ENCODE measurements at places on chromosomes 4 and X.

GRCh38 chr4:16116493-16116990 lies 32.7 kb upstream of the PROM1 start:
- no peak for DNase-seq

GRCh38 chr4:7547368-7548040 lies 112.8 kb upstream of the PSAPL1 start:
- DNase-seq = no peak

GRCh38 chrX:72038016-72038415 lies 93.7 kb downstream of the RTL5 start:
- no peak for DNase-seq

- DNase-seq = no peak
These were observed 22.1 kb downstream of the BEX3 start for GRCh38 chrX:103398421-103398864.

- DNase-seq = no peak
These were observed 386.1 kb upstream of the CNKSR2 start for GRCh38 chrX:20988118-20988517.

- no peak for DNase-seq
These were observed 174.4 kb upstream of the BCOR start for GRCh38 chrX:40272141-40272540.

DNA sequence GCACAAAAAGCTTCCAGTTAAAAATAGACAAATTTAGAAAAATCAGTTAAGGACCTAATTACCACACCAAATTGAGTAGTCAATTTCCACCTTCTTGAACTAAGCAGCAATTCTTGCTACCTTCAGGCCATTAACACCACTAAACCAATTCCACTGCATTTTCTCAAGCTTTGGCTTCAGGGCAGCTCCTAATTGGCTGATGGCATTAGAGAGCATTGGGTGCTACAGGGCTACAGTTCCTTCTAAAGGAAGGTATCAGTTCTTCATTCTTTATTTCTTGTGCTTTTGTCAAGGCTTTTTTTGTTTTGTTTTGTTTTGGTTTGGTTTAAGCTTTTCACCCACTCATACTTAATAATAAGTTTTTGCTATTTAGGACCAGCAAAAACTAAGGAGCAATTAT lies 90.2 kb upstream of the FAM241A start:
- no peak for DNase-seq

Measured in stimulated activated naive CD4-positive, alpha-beta T cell (primary cell).